ENCODE measurements at places on chromosomes 2 and 18.

DNA sequence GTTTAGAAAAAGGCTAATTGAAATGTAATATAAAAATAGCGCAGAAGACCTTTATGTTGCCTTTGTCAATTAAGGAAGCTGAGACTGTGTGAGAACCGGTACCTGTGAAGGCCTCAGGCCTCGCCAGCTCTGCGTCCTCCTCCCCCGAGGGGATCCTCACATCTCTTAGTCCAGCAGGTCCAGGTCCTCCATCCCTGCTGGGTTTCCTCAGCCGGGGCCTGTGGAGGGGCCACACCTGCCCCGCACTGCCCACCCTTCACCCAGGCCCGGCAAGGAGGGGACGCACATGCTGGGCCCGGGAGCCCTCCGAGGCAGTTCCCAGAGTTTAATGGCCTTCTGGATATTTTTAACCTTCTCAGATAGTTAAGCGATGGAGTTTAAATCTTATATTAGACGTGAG is 3.5 kb downstream of the KCNG2 start:
- DNase-seq = no peak

GRCh38 chr2:241363426-241363825 is 7.3 kb downstream of the FARP2 start:
- DNase-seq = no peak

GRCh38 chr18:8945514-8945913 is 157.0 kb upstream of the NDUFV2 start:
- no peak for DNase-seq

DNA sequence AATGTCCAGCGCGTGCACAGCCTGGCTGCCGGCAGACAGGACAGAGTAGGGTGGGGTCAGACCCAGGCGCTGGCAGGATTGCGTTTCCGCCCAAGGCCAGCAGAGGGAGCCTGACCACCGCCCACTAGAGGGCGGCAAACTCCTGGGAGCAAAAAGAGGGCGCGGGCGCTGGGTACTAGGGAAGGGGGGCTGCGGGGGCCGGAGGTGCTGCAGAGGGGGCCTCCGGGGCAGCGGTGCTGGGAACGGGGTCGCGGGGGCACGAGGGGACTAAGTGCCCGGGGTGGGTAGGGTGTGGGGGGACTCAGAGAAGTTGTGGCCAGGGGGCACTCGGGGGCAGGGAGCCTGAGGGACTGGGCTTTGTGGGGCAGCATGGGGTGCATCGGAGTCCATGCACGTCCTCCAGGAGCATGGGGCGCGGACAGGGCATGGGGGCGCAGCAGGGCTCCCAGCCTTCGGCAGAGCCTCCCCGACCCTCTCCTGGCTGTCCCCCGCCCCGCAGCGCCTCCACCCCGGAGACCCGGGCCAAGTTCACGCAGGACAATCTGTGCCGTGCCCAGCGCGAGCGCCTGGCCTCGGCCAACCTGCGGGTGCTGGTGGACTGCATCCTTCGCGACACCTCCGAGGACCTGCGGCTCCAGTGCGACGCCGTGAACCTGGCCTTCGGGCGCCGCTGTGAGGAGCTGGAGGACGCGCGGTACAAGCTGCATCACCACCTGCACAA is 3.2 kb downstream of the TEKT4 start:
- peak; percentile 80 for DNase-seq

- no peak for DNase-seq
Measured at GRCh38 chr2:112993831-112994230, 11.4 kb upstream of the IL36A start.

DNA sequence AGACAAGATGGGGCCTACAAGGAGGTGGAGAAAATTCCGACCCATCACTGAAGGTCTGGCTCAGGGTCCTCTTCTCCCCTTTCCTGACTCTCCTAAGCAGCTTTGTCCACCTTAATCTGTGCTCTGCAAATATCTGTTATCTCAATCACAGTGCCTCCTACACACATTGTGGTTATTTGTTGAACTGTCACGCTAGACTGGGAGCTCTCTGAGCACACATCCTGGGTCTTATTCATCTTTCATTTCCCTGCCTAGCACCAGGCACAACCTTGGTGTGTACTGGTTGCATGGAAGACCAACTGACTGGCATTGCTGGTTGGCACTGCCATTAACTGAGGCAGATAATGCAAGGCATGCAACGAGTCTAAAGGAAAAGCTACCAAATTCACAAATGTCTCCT is 122.9 kb upstream of the ST6GAL2 start:
- no peak for DNase-seq

DNA sequence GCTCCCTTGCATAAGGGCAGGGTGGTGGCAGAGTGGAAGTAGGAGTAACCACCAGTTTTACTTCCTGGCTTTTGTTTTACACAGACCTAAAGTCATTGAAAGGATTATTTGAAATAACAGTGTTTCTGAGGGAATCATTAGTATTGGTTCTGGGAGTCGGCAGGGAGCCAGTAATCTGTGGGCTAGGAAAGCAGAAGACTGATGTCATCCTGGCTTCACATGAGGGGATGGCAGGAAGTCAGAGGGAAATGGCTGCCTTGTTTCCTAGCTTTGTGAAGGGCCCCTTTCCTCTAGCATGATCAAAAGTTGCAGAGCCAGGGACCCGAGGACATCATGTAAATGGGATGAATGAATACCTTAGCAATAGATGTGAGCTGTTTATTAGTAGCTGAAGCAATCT is 792.6 kb downstream of the CPS1 start:
- DNase-seq = no peak

DNA sequence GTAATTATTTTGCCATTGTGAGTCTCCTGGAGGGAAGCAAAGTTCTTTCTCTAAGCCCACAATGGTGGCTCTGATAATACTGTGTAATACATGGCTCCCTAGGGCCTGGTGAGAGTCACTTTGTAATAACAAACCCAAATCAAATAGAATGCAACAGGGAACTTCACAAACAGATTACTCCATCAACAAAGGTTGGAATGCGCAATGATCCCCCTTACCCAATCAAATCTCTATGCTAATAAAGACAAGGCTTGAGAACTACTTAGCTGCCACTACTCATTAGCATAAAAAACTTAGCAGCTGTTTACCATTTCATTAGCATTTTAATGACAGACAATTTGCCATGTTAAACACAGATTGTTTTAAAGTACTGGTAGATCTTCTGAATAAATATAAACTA is 285.6 kb upstream of the SESTD1 start:
- DNase-seq = no peak

DNA sequence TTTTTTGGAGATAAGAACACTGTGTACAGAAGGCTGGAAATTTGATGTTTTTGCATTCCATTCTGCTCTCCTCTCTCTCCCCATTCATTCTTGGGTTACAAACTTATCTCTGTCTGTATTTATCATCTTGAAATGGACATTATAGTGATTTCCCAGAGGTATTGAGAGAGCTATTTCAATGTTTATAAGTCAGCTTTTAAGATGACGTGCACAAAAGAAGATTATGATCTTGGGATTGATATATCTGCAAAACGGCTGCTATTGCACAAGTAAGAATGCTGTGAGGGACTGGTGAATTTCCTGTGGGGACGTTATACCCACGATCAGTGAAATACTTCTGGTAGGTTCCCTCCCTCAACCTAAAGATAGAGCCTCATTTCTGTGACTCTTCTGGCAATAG is 61.0 kb upstream of the DTNA start:
- DNase-seq = no peak

GRCh38 chr2:162090109-162090508 is 16.1 kb upstream of the DPP4 start:
- DNase-seq = no peak

DNA sequence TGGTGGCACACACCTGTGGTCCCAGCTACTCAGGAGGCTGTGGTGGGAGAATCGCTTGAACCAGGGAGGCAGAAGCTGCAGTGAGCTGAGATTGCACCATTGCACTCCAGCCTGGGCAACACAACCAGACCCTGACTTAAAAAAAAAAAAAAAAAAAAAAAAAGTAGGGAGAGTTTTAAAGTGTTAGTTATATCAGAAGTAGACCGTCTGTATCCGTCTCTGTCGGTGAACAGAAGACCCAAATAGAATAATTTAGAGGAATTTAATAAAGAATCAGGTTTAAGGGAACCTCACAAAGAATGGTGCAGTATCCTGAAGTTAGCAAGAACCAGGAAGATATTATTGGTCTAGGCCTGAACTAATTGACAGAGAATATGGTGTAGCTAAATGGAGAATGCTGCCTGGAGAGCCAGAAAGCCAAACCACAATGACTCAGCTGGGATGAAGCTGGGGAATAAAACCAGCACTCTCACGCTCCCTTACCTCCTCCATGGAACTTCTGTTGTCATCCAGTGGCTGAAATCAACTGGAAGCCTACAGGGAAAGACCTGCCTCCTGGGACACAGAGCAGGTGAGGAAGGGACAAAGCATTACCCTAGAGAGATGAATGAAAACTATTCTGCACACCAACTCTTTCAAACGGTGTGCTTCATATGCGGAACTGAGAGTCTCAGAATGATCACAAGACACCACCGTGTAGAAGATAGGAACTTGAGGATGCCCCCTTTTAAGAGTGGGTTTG is 39.1 kb upstream of the PLEKHM3 start:
- no peak for DNase-seq

GRCh38 chr2:163713534-163714311 is 22.1 kb downstream of the FIGN start:
- no peak for DNase-seq

DNA sequence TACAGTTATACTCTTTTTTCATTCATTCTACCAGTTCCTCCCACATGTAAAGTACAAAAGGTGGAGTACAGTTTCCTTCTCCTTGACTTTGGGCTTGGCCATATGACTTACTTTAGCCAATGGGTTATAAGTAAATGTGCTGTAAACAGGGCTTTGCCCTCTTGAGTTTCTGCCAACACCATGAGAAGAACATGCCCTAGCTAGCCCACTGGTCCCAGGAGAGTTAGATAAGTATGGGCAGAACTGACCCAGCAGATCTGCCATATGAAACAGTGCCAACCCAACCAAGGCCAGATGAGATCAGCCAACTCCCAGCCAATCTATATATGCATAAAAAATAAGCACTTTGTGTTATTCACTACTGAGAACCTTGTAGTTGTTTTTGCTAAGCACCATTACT is 25.5 kb downstream of the ZC3H8 start:
- DNase-seq = no peak

DNA sequence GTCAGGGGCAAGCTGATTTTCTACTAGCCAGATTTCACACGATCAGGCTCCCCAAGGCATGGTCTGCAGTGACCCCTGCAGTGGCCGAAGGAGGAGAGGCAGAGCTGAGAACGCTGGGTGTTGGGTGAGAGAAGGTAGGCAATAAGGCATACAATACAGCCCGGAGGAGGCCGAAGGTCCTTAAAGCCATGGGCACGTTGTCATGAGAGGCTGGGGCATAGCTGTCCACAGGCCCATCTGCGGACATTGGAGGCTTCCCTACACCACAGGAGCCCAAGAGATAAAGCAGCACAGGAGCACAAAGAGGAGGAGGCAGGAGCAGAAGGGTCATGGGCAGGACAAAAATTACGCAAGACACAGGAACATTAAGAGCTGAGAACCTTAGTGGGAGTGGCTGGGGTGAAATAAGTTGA is 16.7 kb upstream of the BZW1 start:
- no peak for DNase-seq

- no peak for DNase-seq
Measured at GRCh38 chr2:96906729-96907114, 36.8 kb upstream of the SEMA4C start.

- DNase-seq = peak; percentile 23
Measured at GRCh38 chr2:39435741-39436591, 1.1 kb downstream of the MAP4K3 start.

DNA sequence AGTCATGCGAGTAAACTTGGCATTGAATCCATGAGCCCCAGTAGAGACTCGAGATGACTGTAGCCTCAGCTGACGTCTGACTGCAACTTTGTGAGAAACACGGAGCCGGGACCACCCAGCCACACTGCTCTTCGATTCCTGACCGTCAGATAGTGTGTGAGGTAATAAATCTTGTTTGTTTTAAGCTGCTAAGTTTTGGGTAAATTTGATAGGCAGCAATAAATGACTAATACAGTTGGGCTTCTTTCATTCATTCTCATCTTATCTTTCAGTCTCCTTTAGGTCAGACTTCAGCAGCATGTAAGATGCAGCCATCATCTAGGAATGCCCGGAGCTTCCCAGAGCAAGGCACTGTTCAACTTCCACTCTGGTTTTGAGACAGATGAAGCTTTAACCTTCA is 8.0 kb upstream of the KLHL29 start:
- no peak for DNase-seq

- DNase-seq = no peak
Measured at GRCh38 chr18:46821856-46822711, 65.2 kb upstream of the ST8SIA5 start.

DNA sequence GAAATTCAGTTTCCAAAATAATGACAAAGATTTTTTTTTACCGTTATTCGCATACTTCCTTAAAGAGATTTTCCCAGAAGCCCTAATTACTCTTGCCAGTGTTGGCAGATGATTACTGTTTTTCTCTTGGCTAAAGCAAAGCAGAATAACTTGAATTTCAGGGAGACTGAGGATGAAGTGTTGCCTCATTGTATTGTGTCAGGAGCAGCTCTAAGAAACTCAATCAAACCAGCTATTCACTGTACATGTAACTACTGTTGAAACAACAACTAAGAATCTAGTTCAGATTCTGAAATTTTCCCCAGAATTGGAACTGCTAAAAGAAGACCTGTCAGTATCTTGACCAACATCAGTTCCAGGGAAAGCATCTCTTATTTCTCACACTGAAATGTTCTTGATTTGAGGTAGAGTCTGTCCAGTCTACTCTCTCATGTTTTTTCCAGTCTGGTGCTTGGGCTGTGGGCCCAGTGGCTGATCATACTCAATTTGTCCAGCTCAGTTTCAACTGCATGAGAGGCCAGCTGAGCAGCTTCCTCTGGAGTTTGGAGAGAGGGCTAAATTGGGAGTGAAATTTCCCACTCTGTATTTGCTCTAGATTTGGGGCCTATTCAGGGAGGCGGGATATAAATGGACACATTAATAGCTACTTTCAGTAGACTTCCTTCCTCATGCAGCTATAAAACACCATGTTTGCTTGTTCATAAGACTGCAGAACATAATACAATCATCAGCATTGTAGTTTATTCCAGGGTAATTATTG is 78.5 kb downstream of the PPP1R1C start:
- no peak for DNase-seq

- DNase-seq = no peak
Measured at GRCh38 chr2:68643011-68643873, at the start of gene PROKR1. PROKR1 (plus strand) TSS chr2:68643579; CDS start chr2:68645822, 2,243 bp downstream.

GRCh38 chr18:12324991-12325725 is 17.1 kb downstream of the TUBB6 start:
- DNase-seq = no peak

DNA sequence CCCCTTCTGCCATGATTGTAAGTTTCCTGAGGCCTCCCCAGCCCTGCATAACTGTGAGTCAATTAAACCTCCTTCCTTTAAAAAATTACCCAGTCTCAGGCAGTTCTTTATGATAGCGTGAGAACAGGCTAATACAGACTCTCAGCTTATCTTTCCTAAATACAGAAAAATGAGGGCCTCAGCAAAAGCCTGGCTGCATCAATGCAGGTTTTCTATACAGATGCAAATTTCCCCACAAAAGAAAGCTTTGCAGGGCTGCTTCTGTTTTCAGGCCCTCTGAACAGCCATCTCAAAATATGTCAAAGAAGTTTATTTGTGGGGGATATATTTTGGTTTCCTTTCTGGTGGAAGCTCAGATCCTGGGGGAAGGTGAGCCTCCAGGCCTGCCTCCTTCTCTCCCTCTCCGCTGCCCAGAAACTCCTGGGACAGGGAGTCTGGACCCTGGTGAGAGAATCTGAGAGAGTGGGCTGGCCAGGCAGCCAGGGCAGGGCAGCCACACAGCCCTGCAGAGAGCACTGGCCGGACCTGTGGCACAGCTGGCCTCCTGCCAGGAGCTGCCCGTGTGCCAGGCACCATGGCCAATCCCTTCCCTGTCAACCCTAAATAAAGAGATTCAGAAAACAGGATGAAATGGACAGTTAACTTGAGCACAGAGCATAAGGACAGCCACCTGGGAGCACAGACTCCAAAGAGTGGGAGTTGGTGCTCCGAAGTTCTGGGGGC is 21.6 kb upstream of the AGXT start:
- no peak for DNase-seq

All from T47D (cell line).